ENCODE measurements at places on chromosomes 6 and 20.
A peak's percentile ranks its signal among the peaks of the same experiment; 100 is the strongest.

DNA sequence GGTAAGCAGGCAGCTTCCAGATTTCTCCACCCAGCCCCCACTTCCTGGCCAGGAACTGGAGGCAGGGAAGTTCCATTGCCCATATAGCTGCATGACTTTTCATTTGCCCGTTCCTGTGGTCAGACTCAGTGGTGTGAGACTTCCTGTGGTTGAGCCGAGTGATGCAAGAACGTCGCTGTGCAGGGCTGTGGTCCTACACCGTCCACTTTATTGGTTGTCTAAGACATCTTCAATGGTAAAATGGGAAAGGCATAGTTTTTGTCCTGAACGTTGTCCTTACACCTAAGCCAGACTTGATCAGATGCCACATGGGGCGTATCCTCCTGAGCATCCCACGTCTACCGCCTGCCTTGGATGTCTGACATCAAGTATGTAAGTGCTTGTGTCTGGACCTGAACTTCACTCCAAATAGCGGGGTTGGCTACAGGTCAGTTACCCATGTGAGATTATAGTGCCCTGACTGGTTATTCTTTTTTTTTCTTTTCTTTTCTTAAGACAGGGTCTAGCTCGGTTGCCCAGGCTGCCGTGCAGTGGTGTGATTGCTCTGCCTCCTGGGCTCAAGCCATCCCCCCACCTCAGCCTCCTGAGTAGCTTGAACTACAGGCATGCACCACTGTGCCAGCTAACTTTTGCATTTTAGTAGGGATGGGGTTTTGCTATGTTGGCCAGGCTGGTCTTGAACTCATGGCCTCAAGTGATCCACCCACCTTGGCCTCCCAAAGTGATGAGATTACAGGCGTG, 25.9 kb upstream of the GTSF1L start:
- peak; percentile 82 for DNase-seq

- DNase-seq: no peak
These were observed 42.4 kb upstream of the PLCB1 start for GRCh38 chr20:8089668-8090067.

GRCh38 chr6:170294813-170295509, 4.1 kb upstream of the DLL1 start:
- DNase-seq: no peak

GRCh38 chr6:157974967-157975366, 6.7 kb upstream of the SYNJ2 start:
- DNase-seq: no peak

DNA sequence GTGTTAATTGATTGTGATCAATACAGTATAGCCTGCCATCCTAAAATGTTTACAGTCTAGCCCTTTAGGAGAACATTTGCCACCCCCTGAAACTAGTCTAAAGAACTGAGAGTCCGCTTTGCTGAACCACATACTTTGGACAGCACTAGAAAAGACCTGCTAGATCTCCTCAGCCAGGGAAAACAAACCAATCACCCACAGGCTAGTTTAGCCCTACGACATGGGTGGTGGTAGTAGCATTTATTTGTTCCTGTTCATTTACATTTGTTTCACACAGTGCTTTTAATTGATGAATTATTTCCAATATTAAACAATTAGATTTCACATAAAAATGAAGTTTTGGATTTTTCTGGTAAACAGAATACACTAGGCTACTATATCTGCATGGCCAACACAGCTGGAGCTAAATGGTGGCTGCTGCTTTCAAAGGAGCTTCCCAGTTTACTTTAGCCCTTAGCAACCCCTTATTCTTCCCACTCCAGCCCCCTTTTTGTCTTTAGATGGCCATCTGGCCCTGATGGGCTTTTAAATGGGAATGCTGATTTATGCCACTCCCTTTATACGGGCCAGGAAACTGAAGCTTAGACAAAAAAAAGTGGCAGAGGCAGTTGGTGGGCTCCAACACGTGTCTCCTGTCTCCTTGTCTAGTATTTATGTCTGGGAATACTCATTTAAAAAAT, 72.4 kb downstream of the ADGRG6 start:
- DNase-seq: no peak

DNA sequence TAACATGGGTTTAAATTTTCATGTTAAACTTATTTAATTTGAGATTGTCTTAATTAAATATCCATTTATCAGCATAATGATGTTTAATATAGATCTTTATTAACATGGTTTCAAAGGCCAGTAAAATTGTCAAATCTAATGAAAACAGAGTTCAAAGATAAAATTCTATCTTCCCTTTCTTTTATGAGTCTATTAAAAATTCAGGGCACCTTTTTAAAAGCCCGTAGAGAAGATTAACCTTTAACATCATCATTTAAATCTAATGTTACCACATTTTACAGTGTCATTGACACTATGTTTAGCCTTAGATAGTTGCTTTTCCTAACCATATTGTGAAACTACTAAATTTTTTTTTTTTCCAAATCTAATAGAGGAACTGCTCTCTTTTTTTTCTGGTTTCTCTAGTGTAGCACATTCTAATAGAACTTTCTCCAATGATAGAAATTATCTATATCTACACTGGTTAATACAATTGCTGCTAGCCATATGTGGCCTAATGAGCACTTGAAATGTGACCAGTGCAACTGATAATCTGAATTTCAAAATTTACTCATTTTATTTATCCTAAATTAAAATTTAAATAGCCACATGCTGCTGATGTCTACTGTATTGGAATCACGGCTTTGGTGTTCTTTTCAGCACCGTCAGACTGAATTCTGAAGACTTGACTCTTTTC, 410.9 kb downstream of the UTRN start:
- no peak for DNase-seq

GRCh38 chr6:150145427-150145826, 2.6 kb downstream of the PPP1R14C start:
- peak; percentile 25 for DNase-seq

GRCh38 chr6:2768696-2769095, 3.5 kb downstream of the WRNIP1 start:
- no peak for DNase-seq

GRCh38 chr6:26029570-26029856, 57.7 kb upstream of the HFE start:
- no peak for DNase-seq

DNA sequence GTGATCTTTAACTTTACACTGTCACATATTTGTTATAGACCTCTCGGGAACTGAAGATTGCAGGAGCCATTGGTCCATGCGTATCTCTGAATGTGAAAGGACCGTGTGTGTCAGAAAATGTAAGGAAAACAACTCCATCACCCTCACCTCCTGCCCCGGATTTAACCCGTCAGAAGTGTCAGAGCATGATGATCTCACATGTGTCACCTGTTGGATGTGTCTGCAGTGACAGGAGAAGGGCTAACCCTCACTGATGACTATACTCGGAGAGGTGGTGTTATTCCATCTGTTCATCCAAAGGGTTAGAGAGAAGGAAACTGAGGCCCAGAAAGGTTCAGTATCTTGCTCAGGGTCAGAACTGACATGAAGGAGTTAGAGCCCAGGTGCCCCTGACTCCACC, 24.9 kb downstream of the SEC23B start:
- DNase-seq: no peak

- DNase-seq: no peak
These were observed 89.6 kb downstream of the TMEM242 start for GRCh38 chr6:157233686-157234085.

GRCh38 chr6:160424256-160424655, 76.1 kb downstream of the SLC22A3 start:
- peak; percentile 30 for DNase-seq

- DNase-seq: no peak
These were observed 2.2 kb downstream of the C20orf173 start for GRCh38 chr20:35527122-35527769.

Measured in MCF 10A (cell line).